ENCODE measurements at places on chromosomes 1 and 21.

DNA sequence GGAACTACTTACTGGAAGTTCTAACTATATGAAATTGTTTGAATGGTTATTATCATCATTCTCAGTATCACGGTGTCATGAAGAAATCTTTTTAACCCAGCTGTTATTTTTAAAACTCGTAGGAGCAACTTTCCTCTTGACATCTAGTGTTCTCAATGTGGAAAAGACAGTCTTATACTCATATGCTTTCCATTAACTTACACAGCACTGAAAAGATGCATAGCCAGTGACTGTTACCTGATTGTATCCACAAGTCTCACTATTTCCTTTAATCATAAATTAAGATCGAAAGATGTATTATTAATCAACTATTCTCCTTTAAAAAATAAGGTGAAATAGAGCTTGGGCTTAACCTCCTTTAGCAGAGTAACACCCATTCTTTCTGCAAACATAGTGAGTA lies 59.7 kb upstream of the TNFSF4 start:
- DNase-seq = no peak

DNA sequence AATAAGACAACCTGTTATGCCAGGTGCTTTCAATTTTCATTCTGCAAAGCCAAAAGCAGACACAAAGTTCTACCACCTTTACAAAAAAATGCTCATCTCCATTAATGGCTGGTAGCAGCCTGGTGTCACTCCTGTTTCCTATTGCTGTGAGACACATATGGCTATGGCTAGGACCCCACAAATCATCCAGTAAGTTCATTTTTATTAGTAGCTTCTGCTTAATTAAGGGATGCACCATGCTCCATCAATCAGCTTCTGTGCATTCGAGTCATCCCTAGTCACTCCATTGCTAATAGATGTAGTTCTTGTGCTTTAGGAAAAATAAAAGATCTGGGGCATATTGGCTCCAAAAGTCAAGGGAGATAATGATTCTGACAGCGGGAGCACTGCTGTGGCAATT lies 257.2 kb downstream of the SPATA17 start:
- no peak for DNase-seq

DNA sequence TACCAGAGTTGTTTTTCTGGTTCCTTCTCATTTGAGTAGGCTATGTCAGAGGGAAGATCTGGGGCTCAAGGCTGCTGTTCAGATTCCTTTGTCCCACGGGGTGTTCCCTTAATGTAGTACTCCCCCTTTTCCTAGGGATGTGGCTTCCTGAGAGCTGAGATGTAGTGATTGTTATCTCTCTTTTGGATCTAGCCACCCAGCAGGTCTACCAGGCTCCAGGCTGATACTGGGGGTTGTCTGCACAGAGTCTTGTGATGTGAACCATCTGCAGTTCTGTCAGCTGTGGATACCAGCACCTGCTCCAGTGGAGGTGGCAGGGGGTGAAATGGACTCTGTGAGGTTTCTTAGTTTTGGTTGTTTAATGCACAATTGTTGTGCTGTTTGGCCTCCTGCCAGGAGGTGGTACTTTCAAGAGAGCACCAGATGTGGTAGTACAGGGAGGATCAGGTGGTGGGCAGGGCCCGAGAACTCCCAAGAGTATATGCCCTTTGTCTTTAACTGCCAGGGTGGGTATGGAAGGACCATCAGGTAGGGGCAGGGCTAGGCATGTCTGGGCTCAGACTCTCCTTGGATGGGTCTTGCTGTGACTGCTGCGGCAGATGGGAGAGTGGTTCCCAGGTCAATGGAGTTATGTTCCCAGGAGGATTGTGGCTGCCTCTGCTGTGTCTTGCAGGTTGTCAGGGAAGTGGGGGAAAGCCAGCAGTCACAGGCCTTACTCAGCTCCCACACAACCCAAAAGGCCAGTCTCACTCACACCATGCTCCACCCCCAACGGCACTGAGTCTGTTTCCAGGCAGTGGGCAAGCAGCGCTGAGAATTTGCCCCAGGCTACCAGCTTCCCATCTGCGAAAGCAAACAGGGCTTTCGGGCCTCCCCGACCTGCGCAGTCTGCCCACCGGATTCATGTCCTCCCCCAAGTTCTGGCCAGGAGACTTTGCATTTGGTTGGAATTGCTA lies 64.2 kb downstream of the SERINC2 start:
- no peak for DNase-seq

DNA sequence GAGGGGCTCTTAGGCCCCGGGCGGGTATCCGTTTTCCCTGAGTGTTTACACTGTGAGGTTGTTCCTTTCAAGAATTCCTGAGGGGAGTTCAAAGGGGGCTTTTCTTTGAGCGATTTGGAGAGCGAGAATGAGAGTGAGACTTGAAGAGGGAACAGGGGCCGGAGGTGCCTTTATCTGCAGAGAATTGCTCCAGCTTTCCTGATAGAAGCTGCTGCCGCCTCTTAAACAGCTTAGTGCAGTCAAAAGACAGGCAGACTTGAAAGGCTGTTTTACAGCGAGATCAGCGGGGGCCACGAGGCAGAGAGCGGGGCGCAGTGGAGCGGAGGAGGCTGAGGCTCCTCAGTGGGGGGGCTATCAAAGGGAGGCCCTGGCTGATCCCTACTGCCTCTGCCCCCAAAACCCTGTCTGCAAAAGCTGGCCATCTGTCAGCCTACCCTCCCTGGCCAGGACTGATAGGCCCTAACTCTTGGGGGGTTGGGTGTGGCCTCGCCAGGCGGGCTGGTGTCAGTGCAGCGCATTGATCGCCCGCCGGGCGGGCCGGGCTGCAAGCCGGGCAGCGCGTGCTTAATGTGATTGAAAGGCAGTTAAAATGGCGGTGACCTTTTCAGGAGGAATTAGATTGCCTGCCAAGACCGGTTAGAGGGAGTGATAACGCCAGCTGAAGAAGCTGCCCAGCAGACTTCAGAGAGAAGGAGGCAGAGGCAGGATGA lies 36.4 kb downstream of the TMEM53 start:
- peak; percentile 70 for DNase-seq

- no peak for DNase-seq
These were observed 28.8 kb downstream of the TOR1AIP1 start for GRCh38 chr1:179910934-179911333.

- DNase-seq = no peak
These were observed 8.5 kb upstream of the COL8A2 start for GRCh38 chr1:36133484-36133883.

DNA sequence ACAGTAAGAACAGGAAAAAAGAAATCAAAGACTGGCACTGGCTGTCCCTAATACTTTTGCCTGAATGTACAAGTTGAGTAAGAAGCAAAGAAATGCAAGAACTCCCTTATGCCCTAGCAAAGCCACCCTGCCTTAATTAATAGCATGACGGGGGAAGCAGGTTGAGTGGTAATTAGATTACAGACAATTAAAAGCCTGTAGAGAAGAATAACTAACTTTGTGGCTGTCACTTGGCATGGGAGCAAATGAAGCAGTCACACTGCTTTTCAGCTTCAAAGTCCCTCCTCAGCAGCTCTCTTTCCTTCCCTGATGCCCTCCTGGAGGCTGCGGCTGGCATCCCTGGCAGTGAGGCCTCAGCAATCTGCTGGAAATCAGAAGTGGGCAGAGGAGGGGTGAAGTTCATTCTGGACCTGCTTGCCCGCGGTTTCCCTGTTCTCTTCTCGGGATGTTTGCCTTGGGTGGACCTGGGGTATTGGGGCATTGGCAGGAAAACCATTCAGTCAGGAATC lies 3.4 kb downstream of the OPTC start:
- no peak for DNase-seq

GRCh38 chr1:221045842-221046831 lies 166.9 kb downstream of the HLX start:
- no peak for DNase-seq

DNA sequence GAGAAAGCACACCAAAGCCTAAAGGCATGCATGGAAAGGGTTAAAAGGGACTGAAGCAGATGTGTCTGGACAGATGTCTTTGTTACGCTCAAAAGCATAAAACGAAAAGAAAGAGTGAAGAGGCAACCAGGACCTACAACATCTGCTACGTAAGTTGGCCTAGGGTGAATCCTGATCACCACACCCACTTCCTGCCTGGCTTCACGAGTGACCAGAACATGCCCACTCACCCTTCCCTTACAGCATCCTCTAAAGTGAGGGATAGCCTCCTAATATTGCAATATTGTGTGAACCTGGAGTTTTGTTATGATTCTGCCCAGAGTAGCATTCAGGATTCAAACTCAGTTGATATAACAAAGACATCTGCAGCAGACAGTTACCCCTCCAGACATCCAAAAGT lies 10.6 kb upstream of the OLIG2 start:
- no peak for DNase-seq

Data from ecto neural progenitor cell (in vitro differentiated cells).